ENCODE measurements at places on chromosomes 4 and X.
A peak's percentile ranks its signal among the peaks of the same experiment; 100 is the strongest.

GRCh38 chrX:111329370-111329769 is 59.1 kb upstream of the CAPN6 start:
- no peak for DNase-seq

DNA sequence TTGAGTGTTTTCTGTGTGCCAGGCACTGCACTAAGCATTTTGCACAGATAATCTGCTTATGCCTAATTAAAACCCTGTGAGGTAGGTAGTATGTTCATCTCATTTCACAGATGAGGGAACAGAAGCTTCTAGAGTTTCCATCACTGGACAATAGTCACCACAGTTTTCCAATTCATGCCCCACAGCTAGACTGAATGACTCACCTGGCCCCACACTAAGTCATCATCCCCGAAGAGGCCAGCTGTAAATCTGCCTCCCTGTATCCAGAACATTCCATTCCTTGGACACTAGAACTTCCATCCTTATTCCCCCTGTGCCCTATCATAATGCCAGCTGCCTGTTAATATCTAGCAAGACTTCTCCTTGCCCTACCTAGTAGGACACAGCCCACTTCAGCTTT is 40.9 kb upstream of the NYX start:
- DNase-seq = no peak

DNA sequence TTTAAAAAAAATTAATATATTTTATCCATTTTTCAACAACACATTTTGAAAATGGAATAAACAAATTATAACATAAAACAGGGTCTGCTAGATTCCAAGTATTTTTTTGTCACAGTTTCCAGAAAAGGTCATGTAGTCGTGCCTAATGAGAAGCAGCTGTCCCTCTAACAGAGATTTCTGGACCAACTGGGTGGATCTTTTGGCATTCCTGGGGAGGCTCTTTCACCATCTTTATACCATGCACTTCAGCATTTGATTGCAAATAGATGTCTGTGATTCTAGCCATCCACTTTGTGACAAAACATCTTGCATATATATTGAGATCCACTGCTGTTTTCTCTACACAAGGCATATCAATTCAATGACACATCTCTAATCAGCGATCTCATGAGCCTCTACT is 210.7 kb upstream of the LDB2 start:
- DNase-seq = no peak

- DNase-seq = no peak
Measured at GRCh38 chr4:93960450-93960849, 131.9 kb downstream of the ATOH1 start.

DNA sequence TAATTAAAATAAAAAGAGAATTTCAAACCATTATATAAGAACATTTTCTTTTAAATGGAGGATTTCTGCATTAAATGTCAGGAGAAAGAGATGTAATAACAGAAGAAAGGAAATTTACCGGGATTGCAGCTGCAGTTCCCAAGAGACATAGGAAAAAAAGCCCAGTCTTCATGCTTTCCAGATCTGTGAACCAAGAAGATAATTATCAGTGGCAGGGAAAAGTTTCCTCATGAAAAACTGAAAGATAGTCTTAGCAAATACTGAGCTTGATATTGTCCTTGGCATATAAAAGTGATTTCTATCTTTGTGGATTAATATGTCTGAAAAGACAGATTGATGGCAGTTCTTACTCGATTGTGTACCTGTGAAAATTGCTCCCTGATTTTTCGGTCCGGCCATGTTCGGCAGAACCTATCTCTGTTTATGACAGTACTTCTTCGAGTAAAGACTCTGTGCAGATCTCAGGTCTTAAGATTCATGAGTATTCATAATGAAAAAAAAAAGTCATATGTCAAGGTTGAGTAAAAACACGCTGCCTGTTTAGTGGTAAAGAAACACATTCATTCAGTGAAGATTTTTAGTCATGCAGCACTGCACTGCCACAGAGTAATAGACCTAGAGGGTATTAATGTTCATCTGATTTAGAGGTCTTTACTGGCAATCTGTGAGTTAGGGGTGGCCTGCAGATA is 29.6 kb downstream of the SPARCL1 start:
- DNase-seq = no peak

GRCh38 chr4:38710053-38710452 is 46.1 kb downstream of the KLF3 start:
- no peak for DNase-seq

- DNase-seq = no peak
Measured at GRCh38 chr4:84644087-84644486, 61.2 kb downstream of the CDS1 start.

GRCh38 chr4:26909369-26909768 is 48.7 kb downstream of the STIM2 start:
- DNase-seq = no peak

GRCh38 chr4:25021216-25021615 is 9.5 kb downstream of the LGI2 start:
- no peak for DNase-seq

DNA sequence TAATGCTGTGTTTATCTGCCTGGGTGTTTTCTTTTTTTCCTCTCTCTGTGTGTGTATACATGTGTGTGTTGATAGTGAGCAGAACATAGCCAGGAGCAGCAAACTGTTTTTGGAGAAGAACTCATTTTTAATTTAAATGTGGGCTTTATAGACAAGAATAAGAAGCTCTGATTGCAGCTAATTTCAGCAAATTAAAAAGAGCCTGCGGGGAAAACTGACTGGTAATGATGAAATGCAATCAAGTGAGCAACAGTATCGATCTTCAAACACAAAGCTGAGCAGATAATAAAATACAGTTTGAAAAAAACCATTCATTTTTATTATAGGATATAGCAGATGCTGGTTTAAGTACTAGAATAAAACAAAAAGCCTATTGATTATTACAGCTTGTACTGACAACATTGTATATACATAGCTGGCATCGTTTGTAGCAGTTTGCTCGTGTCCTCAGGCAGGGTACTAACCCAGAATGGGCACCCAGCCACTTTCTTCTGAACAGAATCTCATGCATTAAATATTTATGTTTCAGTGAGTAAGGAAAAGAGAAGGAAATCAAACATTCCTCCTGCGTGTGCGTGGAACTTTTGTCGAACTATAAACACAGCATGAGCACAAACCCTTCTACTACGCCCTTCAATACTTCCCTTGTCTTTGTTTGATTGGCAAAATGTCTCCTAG is 73.5 kb upstream of the ZFP42 start:
- DNase-seq = no peak

GRCh38 chr4:7160951-7161440 is 31.3 kb upstream of the SORCS2 start:
- DNase-seq = no peak

DNA sequence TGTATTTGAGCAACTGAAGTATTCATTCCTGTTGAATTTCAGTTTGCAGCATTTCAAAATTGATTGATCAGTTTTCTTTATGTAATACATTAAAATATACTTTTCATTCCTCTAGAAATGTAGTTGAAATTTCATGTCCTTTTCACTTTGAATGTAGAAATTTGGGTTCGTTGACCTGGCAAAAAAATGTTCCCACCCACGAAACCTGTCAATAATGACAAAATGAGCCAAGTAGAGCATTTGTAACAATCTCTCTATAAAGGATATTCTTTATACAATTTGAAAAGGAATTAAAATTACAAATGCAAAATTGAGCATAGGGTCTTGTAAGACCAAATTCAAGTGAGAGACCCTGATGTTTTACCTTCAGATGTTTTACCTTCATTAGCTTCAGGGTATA is 283.9 kb downstream of the ANKRD50 start:
- no peak for DNase-seq

GRCh38 chr4:24240655-24241054 is 343.7 kb downstream of the DHX15 start:
- no peak for DNase-seq

- peak; percentile 85 for DNase-seq
Measured at GRCh38 chr4:56530269-56531148, 24.9 kb downstream of the ARL9 start.

- DNase-seq = no peak
Measured at GRCh38 chr4:95563638-95564337, 15.0 kb upstream of the UNC5C start.

DNA sequence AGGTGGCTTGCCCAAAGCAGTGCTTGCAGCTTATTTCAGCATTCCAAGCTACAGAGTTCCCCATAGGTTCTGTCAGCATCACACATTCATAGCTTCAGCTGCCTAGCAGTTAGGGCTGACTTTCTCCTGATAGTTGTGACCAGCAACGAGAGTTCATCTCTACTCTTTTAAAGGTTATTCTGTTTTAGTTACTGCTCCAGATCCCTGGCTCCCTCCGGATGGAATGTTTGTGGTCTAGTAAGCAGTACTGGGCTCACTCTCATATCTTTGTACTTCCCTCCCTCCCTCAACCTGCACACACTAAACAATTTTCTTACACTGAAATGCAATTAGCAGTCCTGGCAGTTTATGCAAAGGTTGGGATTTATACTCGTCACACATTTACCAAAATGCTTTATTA is 43.9 kb downstream of the PTTG2 start:
- no peak for DNase-seq

DNA sequence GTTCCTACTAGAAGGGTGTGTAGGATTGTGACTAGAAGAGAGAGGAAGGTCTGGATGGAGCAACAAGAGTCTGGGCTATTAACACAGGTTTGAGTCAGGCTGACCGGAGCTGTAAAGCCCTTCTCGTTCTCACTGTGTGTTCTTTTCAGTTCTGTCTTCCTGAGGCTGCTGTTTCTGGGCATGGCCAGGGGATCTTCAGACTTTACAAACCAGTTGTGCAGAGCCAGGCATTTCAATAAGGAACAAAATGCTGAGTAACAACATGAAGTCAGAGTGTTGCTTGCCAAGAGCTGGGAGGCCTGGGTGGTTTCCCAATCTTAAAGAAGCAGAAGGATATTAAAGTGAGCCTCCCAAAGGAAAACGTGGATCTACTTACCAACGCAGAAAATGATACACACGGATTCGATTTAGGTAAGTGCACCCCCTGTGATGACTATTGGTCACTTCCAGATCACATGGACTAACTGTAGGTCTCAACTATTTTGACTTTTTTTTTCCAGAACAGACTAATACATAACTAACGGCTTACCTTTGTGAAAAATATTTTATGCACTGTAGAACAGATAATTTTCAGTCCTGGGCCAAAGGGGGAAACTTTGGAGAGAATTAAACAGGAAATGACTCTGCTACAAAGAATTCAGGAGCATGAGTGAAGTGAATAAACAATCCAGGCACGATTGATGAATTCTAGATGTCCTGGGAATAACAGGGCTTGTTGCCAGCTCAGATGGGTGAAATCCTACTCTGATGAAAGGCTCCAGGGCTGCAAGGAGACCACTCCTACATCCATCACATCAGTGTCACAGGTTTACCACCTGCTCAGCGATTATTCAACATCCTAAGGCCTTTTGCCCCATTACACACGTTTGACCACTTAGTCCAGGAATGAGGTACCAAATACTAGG is 94.5 kb downstream of the ANXA3 start:
- DNase-seq = no peak

DNA sequence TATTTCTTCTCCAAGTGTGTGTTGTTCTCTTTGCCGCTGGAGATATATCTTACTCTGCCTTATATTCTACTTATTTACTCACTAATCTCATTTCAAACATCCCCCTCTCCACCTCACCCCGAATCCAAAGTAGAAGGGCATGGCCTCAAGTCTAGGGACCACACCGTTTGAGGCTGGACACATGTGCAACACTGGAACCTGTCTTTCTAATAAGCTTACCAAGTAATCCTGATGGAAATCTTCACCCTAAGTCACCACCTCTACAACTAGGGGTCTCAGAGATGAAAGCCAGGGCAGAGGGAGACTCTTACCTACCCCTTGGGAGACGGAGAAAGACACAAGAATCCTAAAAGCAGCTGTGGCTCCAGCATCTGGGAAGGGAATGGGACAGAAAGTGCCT is 6.0 kb downstream of the PROM1 start:
- DNase-seq = no peak

DNA sequence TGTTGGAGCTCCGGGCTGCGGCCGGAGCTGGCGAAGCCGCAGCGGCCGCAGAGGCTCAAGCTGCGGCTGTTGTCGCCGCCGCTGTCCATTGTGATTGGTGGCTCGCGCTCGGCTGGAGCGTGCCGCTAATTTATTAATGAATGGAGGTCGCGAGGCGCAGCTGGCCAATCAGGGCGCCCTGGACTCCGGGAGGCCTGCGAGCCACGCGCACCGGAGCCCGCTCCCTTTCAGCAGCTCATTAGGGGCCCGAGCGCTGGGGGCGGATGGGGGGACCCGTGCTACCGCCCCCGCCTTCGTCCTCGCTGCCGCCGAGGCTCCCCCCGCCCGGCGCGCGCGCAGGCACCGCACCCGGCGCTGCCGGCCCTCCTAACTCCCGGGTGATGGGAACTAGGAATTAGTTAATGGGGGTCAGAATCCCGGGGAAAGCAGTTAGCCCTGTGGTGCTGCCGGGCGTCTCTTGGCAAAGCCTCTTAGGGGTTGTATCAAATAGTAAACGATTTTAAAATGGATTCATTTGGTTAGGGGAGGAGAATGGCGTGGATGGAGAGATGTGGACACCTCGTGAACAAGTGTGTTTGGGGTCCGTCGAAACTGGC is 589 bp upstream of the NEUROG2 start:
- DNase-seq = no peak

DNA sequence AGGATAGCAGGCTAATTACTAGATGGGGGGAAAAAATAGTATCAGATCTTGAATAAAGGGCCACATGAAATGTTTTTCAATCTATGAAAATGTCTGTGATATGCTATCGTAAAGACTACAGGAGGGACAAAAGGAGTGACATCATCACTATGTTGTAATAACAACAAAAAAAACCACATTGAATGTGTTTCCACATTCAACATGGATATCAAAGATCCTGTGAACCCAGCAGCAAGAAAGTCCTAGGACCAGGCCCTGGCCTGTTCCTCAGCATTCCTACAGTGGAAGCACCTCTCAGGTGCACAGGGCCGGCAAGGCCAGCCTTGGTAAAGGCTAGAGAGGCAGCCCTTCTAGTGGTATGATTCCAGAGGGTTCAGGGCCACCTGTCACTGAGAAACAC is 118.3 kb downstream of the RELL1 start:
- DNase-seq = no peak

DNA sequence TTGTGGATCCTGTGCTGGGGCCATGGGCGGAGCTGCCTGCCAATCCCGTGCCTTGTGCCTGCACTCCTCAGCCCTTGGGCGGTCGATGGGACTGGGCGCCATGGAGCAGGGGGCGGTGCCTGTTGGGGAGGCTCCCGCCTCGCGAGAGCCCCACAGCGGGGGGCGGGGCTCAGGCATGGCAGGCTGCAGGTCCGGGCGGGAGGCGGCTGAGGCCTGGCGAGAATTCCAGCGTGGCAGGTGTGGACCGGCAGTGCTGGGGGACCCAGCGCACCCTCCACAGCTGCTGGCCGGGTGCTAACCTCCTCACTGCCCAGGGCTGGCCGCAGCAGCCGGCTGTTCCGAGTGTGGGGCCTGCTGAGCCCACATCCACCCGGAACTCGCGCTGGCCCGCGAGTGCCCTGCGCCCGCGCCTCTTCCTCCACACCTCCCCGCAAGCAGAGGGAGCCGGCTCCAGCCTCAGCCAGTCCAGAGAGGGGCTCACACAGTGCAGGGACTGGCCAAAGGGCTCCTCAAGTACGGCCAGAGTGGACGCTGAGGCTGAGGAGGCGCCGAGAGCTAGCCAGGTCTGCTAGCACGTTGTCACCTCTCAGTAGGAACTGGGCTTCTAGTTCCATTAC is 85.9 kb downstream of the GBA3 start:
- DNase-seq = no peak

Measured in activated CD4-positive, alpha-beta memory T cell treated with anti-CD3 and anti-CD28 coated beads, Interleukin-2, amount 10 ng/mL, durations not matched to agents 7 days and 5 days (primary cell).